ENCODE measurements at places on chromosomes 5 and 9. TPM values are rescaled to one million over a fixed set of nuclear protein-coding genes. Genes with fewer than 3 reads are reported as not detected.

The FCN2 gene
- total RNA-seq: not detected

The EQTN gene
- total RNA-seq: 0.22 TPM

The PCDHA9 gene
- not detected for total RNA-seq

The FAM200C gene
- 2.2 TPM for total RNA-seq

The PCDHGA3 gene
- not detected for total RNA-seq

The NTMT1 gene
- total RNA-seq: 104 TPM

The ANKRD55 gene
- total RNA-seq: 0.06 TPM

The PCDHAC2 gene
- 4.4 TPM for total RNA-seq

The BICD2 gene
- 29.3 TPM for total RNA-seq

The BAAT gene
- total RNA-seq: 0.23 TPM

The BTNL8 gene
- total RNA-seq: not detected

The GLRA1 gene
- total RNA-seq: not detected

The HOMER1 gene
- total RNA-seq: 4.1 TPM

The PCDHGA4 gene
- total RNA-seq: 0.16 TPM

The HMMR gene
- total RNA-seq: 27.6 TPM

The INSYN2B gene
- total RNA-seq: 0.27 TPM

The CTXN3 gene
- total RNA-seq: not detected

The IL4 gene
- total RNA-seq: not detected

The TPPP gene
- 5.5 TPM for total RNA-seq

The GARIN3 gene
- total RNA-seq: not detected

The ACO1 gene
- 26.0 TPM for total RNA-seq

The MIER3 gene
- total RNA-seq: 7.2 TPM

The PCDHGA7 gene
- total RNA-seq: 1.1 TPM

The AMACR gene
- 15.8 TPM for total RNA-seq

The SCGB3A2 gene
- total RNA-seq: not detected

The ZBTB26 gene
- 1.9 TPM for total RNA-seq

The DUSP1 gene
- total RNA-seq: 480 TPM

The DMRTA1 gene
- 0.58 TPM for total RNA-seq

The FAM151B gene
- total RNA-seq: 1.8 TPM

The FOXD1 gene
- total RNA-seq: 12.2 TPM

The SPINK1 gene
- 0.43 TPM for total RNA-seq

The PFN3 gene
- not detected for total RNA-seq

The PIP5K1B gene
- total RNA-seq: not detected

The MRPL41 gene
- total RNA-seq: 97.5 TPM

The CER1 gene
- total RNA-seq: not detected

The IL7R gene
- 0.46 TPM for total RNA-seq

The SLC6A7 gene
- total RNA-seq: 0.05 TPM

The UHRF2 gene
- 25.2 TPM for total RNA-seq

The SPEF2 gene
- total RNA-seq: 1.7 TPM

The TSSK1B gene
- not detected for total RNA-seq

The LCN1 gene
- not detected for total RNA-seq

The SELENOP gene
- not detected for total RNA-seq

The IL9 gene
- not detected for total RNA-seq

The SAPCD2 gene
- 23.9 TPM for total RNA-seq
